ENCODE measurements at places on chromosomes 1 and 21.

- DNase-seq: no peak
These were observed 10.5 kb upstream of the LMO4 start for GRCh38 chr1:87318056-87318650.

DNA sequence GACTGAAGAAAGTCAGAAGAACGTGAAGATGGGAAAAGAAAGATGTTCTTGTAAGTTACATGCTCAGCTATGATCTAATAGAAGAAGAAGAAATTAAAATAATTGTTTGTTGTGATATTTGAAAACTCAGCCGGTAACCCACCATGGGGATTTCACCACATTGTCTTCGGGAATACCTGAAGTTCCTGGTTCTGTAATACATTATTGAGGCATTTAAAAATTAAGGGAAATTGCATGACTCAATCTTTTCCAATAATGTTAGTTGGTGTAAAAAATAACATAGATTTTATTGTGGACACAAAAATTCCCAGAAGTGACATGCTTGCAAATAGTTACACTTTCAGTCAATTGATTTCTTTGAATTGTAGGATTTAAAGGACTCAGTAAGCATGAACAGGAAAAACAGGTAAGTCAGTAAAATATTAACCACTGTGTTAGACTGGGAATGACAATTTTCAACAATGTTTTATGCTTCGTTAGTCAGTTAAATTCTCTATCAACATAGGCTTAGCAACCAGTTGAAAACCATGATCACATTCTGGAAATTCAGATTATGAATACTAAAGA, 745.1 kb downstream of the LTN1 start:
- DNase-seq: no peak

DNA sequence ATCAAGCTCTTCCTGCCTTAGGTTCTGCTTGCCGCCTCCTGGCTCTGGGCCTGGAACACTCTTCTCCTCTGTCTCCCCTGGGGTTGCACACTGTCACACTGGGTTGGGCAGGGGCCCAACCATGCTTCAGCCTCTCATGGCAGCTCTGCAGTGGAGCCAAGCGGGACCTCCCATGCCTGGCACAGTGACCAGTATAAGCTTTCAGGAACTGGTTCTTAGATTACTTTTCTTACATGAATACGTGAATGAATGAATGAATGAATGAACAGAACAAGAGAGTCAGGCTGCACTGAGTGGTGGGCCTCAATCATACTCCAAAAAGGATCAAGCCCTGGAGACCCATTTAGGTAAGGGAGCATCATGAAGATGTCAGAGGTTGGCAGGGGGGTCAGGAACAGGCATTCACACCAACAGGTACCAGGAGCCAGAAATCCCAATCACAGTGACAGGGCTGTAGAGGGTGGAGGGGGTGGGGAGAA, 30.8 kb upstream of the TMEM125 start:
- DNase-seq: no peak

- no peak for DNase-seq
These were observed 7.8 kb downstream of the GLIS1 start for GRCh38 chr1:53731043-53731600.

GRCh38 chr1:46646844-46647243, 21.3 kb downstream of the ATPAF1 start:
- DNase-seq: no peak

- no peak for DNase-seq
These were observed 2.9 kb downstream of the SOAT1 start for GRCh38 chr1:179296356-179297104.

- no peak for DNase-seq
These were observed 216.4 kb downstream of the LTN1 start for GRCh38 chr21:28776251-28776650.

GRCh38 chr1:68173283-68173935, 58.9 kb downstream of the WLS start:
- DNase-seq: peak; percentile 25

- DNase-seq: no peak
These were observed 163.0 kb downstream of the ADGRL4 start for GRCh38 chr1:78843546-78843945.

DNA sequence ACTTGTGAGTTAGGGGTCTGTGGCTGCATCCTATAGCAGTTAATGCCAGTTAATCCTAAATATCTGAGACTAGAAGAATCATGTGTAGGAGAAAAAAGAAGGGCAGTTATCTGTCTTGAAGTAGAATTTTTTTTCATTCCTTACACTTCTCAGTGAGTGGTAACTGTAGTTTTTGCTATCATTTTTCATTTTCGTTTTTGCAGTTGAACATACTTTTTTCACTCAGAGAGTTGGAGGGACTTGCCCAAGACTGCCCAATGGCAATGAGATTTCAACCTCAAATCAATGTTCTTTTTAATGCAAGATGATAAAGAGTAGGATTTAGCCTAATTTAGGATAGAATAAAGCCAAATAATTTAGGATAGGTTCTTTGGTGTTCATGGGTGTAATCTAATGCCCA, 5.5 kb downstream of the PRDX6 start:
- no peak for DNase-seq

- DNase-seq: no peak
These were observed 403.4 kb downstream of the PTPRC start for GRCh38 chr1:199042193-199042592.

DNA sequence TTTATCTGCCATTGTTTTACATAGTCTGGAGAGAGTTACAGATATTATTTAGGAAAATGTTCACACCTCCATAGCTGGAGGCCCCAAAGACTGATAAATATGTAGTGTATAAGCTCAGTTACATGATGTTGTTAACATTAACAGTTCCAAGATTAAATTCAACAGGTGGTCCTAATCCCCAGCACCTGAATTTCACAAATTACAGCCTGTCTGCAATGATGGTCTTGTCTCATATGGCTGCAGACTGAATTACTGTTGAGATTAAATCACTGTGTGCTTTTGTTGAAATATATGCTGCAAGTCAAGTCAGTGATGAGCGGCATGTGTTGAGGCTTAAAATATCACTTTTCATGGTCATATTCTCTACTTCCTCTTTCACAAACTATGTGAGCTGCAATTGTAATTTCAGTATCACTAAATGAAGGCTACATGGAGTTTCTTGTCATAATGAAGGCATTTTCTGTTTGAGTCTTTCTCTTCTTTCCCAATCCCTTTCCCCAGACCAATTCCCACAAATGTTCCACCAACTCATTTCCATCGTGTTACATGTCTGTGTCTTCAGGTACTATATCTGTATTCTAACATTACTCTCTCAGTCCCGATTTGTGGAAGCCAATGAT, 4.2 kb downstream of the ST6GALNAC5 start:
- DNase-seq: no peak

DNA sequence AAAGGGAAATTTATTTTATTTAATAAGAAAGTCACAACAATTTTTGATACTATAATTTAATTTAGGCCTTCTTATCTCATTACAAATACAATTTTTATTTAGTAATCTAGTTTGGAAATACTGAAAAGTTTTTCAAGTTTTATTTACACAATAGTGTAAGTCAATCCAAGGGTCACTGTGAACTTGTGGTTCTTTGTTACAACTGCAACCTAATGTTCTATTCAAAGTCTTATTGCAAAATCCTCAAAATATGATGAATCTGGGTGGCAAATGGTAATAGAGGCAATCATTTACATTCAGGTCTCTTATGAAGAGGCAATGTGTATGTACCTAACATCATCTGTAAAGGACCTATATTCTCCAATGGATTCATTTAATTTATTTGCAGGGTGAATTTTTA, 421.2 kb downstream of the DPYD start:
- no peak for DNase-seq

GRCh38 chr1:156464825-156465452, 35.6 kb downstream of the MEF2D start:
- no peak for DNase-seq

DNA sequence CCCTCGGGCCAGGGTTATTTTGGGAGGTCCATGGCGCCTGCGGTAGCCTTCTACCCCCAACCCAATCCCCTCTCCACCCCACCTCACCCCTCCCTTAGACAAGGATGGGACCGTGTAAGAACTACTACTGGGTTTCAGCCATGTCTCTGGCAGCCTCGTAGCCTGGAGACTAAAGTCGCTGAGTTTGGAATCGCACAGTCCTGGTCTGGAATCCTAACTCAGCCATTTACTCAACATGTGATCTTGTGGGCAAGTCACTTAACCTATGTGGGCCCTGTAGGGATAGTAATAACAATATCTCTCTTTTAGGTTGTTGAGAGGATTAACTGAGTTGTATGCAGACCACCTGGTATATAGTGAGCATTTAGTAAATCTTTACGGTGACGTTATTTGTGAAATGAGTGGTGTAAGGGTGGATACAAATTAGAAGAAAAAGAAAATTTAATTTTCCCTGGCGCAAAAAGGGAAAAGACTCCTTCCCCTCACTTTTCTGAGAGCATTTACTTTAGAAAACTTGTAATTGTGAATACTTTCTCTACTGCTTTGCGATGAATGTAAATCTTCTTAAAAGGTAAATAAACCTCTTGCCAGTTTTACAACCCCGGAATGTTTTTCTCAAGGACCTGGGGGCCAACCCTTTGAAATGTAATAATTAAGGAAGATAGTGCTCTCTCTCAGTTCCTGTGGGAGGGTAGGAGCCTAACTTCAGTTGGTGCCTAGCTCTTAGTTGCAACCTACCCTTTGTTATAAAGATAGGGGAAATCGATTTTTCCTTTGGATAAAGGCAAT, 615 bp upstream of the MRPS15 start:
- no peak for DNase-seq

DNA sequence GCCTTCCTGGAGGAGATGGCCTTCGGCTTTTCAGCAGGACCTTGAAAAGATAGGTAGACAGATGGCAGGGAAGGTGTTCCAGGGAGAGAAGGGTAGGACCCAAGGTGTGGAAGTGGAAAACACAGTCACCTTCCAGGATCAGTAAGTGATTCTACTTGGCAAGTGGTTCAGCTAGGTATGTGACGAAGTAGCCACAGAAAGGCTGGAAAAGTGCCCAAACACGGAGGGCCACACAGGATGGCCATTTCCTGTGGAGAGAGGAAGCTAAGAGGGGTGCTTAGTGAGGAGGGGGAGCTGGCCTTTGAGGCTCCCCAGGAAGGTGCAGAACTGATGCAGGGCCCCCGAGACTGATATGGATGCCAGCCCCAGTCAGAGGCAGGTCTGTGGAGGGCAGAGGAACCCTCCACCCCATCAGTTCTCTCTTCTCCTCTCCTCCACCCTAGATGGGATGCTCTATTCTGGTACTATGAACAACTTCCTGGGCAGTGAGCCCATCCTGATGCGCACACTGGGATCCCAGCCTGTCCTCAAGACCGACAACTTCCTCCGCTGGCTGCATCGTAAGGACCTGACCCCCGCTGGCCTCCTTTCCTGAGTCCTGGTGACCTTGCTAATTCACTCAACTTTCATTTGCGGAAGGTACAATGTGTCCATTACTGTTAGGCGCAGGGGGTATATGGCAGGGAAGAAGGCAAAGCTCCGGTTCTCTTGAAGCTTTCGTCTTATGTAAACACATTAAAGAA, 6.8 kb downstream of the SEMA4A start:
- no peak for DNase-seq

DNA sequence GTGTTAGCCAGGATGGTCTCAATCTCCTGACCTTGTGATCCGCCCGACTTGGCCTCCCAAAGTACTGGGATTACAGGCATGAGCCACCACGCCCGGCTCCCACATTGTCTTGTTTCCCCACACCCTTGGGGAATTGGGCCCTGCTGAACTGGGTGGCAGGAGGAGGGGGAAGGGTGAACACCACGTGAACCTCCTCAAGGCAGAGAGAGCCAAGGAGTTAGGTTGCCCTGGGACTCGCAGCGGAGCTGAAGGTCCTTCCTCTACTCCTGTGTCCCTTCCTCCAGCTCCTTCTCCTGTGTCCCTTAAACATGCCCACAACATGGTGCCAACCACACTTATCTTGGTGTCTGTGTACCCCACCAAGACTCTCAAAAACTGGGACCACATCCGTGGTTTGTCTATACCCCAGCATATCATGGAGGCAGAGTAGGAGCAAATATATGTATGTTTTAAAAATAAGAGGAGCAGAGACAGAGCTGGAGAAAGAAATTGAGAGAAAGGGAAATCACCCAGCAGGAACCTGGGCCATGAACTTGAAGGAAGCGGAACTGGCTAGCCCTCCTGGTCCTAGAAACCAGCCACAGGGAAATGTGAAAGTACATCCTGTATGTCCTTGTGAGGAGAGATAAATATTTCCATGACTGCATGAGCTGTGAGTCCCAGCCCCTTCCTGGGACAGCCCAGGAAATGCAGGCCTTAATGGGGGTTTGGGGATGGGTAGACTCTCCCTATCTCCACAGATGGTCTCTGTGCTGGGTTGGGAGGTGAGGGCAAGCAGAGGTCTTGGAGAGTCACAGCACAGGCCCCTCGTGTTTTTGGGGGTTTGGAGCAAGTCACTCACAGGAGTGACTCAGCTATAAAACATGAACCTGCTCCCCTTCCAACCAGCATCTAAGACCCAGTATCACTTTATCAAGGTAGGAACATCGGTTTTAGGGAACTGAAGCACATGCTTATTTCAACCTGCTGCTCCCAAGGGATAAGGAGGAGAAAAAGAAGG, 9.4 kb upstream of the TAL1 start:
- DNase-seq: no peak

DNA sequence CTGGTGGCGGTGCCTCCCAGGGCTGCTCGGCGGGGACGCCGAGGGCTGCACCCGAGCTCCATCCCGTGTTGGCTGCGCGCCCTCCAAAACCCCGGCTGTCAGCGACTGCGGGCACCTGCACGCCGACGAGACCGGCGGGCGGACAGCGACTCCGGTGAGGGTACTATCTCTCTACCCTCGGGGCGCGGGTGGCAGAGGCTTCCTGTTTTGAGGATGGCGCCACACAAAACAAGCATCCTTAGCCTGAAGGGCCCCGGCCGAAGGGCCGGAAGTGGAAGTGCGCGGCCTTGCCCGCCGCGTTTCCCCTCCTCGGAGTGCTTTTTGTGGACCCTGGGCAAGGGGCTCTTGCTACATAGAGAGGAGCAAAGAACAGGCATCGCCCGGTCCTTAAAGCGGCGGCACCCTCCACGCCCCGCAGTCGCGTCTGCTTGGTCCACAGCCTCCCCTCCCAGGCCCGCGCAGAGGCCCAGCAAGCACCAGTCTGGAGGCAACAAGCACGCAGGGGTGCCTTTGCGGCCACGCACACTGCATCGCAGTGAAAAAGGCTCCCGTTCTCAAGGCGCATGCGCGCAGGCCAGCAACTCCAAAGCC, 561 bp upstream of the COQ8A start:
- DNase-seq: no peak

DNA sequence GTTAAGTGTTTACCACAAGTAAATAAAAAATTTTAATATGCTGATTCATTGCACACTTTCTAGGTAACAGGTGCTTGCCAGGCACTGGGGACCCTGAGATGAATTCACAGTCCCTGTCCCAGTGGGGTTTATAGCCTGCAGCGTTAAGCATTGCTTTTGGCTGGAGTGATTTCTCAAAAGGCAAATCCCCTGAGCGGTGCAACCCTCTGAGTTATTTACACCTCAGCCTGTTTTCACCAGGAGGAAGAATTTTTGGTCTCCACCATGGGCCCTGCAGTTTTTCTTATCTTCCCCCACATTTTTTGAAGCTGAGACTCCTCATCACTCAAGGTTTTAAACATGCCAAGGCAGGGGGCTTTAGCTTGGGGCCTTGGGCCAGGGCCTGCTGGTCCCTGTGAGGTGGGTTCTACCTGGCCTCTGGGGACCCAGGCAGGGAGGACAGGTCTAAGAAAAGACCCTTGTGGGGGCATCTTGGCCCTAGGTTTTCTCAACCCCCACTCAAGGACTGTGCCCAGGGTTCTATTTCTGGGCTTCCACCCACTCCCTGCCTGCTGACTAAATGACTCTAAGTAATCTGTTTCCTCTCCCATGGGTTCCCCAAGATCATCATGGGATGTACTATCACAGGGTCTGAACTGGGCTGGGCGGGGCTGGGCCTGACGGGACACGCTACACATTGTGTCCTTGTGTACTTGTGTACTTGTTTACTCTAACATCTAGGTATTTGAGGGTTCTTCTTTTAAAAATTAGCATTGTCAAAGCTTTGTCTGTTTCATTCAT, 10.2 kb upstream of the CHIT1 start:
- DNase-seq: peak; percentile 50
